ENCODE measurements at places on chromosomes 5 and 9. TPM values are rescaled to one million over a fixed set of nuclear protein-coding genes. Genes with fewer than 3 reads are reported as not detected.

DNA sequence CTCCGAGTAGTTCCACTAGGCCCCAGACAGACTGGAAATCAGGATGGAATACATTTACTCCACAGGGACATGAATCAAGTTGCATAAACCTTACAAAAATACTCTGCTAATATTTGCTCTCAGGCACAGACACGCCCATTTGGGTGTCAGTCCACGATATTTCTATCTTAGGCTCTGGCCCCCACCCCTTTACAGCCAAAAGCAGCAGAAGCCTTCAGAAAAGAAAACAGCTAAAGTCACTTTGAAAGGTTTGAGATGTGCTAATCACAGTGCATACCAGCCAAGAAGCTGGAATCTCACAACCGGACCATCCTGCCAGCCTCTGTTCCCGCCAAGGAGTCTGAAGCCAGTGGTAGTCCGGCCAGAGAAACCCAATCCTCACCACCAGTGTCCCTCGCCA, 22.6 kb downstream of the PTPN3 start:
- H3K27ac ChIP-seq: peak overlapping the region; percentile 80
- no peaks in the 10 kb centered on the region for H3K36me3 ChIP-seq
- no peak for DNase-seq

GRCh38 chr5:132064738-132065331, 4.4 kb downstream of the IL3 start:
- H3K36me3 ChIP-seq: no peaks in the 10 kb centered on the region
- H3K4me1 ChIP-seq: no peaks in the 10 kb centered on the region
- H3K27me3 ChIP-seq: no peaks in the 10 kb centered on the region
- H3K4me3 ChIP-seq: no peak overlapping the region
- no peak overlapping the region for H3K27ac ChIP-seq
- peak; percentile 87 for DNase-seq

- H3K4me3 ChIP-seq: no peak overlapping the region
- DNase-seq: no peak
- no peaks in the 10 kb centered on the region for H3K4me1 ChIP-seq
- no peak overlapping the region for H3K27ac ChIP-seq
- no peaks in the 10 kb centered on the region for H3K27me3 ChIP-seq
- no peaks in the 10 kb centered on the region for H3K36me3 ChIP-seq
Observed at GRCh38 chr9:105975886-105976645, 281.7 kb downstream of the TMEM38B start.

DNA sequence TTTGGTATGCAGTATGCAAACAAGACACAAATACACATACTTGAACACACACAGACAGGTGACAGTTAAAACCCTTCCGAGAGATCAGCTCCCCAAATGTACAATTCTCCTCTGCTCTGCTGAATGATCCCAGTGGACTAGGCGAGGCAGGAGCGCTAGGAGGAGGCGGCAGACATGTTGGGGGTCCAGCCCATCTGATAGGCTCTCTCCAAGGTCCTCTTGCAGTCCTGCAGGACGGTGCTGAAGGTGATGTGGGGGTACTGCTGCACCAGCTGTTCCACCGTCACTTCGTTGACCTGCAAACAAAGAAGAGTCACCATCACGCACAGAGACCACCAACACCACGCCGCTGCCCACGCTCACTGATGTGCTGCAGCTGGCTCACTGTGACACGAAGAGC, 190.8 kb upstream of the EFNA5 start:
- H3K36me3 ChIP-seq: no peaks in the 10 kb centered on the region
- H3K4me3 ChIP-seq: no peak overlapping the region

DNA sequence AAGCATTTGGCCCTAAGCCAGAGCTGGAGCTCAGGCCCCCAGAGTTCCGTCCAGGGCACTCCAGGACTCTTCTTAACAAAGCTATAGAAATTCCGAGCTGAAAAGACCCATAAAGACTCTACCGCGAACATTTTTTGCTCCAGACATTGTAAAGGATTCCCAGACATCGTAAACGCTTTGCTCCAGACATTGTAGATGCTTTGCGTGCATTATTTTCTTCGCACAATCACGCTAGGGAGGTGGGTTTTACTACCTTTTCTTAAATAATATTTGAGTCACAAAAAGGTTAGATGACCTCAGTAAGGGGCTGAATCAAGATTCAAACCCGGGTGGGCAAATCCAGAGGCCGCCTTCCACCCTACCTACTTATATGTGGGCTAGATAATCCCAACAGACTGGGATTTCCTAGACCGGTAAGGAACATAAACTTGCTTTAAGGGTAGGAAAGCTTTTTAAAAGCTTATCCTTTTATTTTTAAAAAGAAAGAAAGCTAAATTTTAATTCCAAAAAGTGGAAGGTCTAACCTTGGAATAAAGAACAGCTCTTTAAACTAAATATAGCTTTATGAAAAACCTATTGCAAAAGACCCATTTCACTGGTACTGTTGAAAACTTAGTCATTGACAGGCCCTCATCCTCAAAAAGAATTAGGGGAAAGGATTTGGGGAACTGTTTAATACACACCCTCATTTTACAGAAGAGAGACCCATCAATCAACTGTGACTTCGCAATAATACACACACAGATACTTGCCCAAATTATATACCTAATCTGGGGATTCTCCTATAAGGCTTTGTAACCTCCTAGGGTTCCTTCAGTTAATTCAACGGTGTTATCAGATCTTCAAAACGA, 822 bp upstream of the TNIP1 start:
- H3K4me1 ChIP-seq: peaks cover 50% of the 10 kb centered on the region
- peak overlapping the region; percentile 93 for H3K27ac ChIP-seq
- peaks cover 3% of the 10 kb centered on the region for H3K36me3 ChIP-seq
- no peaks in the 10 kb centered on the region for H3K27me3 ChIP-seq
- DNase-seq: no peak

DNA sequence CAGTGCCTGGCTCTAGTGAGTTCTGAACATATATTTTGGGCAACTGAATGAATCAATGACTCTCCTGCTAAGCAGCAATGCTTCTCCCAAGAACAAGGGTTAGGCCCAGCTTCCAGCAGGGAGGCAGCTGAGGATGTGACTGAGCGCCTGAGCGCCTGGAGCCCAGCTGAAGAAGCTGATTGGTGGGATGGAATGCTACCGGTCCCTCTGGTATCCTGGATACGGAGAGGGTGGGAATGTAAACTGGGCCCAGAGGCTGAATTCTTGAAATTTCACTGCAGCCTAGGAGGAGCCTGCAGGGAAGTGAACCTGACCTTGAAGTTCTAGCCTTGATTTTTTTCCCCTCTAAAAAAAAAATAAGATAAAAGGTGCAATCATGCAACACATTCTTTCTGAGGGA, 43.2 kb downstream of the WWC1 start:
- no peaks in the 10 kb centered on the region for H3K36me3 ChIP-seq
- DNase-seq: no peak
- no peak overlapping the region for H3K27ac ChIP-seq
- H3K27me3 ChIP-seq: no peaks in the 10 kb centered on the region
- no peaks in the 10 kb centered on the region for H3K4me1 ChIP-seq

- no peak overlapping the region for H3K27ac ChIP-seq
- no peaks in the 10 kb centered on the region for H3K27me3 ChIP-seq
- no peak for DNase-seq
- no peaks in the 10 kb centered on the region for H3K36me3 ChIP-seq
Observed at GRCh38 chr9:4139196-4139595, 160.7 kb downstream of the GLIS3 start.

DNA sequence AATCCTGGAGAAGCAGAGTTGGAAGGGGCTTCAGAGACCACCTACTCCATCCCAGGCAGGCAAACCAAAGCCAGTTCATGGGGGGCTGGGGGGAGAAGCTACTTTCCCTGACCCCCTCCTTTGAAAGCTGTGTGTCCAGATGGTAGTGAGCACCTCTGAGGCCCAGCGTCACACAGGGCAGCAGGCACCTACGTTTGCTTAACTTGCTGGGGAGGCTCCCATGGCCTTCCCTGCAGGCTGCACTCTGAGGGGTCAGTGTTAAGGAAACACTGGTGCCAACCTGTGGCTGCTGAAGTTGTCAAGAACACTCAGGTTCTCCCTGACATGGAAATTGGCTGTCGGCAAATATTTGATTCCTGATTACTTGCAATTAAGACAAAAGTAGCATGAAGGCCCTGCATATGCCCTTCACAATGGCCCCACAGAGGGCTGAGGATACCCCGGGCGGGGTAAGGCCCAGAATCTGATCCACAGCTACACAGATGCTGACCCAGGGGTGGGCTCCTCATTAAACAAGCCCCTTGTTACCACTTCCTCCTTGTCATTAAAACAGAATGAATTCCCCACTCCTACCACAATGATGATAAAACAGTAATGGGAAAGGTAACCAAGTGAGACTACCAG, 208.5 kb downstream of the FSTL4 start:
- H3K27ac ChIP-seq: no peak overlapping the region
- H3K4me1 ChIP-seq: no peaks in the 10 kb centered on the region
- DNase-seq: peak; percentile 14
- H3K27me3 ChIP-seq: no peaks in the 10 kb centered on the region

DNA sequence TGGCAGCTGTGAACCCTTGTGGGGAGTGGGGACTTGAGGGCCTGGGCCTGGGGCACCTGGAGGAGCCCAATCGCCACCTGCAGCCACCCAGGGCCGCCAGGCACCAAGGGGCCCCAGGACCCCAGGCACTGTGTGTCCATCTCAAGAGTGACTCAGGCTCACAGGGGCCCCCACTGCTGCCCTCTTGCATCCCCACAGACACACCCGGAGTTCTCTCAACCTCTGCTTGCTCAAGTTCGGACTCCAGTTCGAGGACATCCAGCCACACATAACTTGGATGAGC, 51.9 kb downstream of the MRPL36 start:
- no peak overlapping the region for H3K4me3 ChIP-seq
- DNase-seq: no peak
- no peak overlapping the region for H3K27ac ChIP-seq
- H3K27me3 ChIP-seq: peaks cover 3% of the 10 kb centered on the region
- no peaks in the 10 kb centered on the region for H3K4me1 ChIP-seq

GRCh38 chr9:80995759-80996158, 693.6 kb downstream of the TLE1 start:
- H3K36me3 ChIP-seq: no peaks in the 10 kb centered on the region
- no peaks in the 10 kb centered on the region for H3K27me3 ChIP-seq
- H3K4me3 ChIP-seq: no peak overlapping the region
- no peak overlapping the region for H3K27ac ChIP-seq

GRCh38 chr9:2962471-2963172, 118.7 kb upstream of the PUM3 start:
- H3K27ac ChIP-seq: no peak overlapping the region
- DNase-seq: no peak
- no peak overlapping the region for H3K4me3 ChIP-seq
- H3K4me1 ChIP-seq: no peaks in the 10 kb centered on the region

DNA sequence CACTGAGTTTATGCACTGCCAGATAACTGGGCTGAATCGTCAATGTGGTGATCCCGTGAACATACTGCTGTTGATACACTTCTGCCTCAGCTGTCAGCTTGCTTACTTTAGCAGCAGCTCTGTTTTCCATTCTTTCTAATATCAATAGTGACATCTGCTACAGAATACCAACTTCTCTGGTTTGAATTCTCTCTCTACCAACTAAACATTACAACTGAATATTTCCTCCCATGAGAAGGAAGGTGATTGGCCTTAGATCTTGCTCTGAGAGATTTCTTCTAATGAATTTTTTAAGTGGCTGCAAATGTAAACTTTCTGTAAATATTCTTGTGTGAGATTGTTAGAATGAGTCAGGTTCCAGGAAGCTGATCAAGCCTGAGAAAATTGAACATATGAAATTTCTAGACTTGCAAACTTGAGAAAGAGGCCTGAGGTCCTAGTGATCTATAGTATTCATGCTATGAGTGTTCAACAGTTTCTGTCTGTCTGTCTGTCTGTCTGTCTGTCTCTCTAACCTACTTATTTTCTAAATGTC, 205.5 kb upstream of the CDKN2B start:
- no peaks in the 10 kb centered on the region for H3K36me3 ChIP-seq
- no peaks in the 10 kb centered on the region for H3K4me1 ChIP-seq
- DNase-seq: no peak
- no peak overlapping the region for H3K4me3 ChIP-seq

- no peaks in the 10 kb centered on the region for H3K4me1 ChIP-seq
- no peak overlapping the region for H3K27ac ChIP-seq
- no peak for DNase-seq
- H3K36me3 ChIP-seq: no peaks in the 10 kb centered on the region
- no peaks in the 10 kb centered on the region for H3K27me3 ChIP-seq
Observed at GRCh38 chr5:25090854-25091253, 446.1 kb upstream of the CDH10 start.

DNA sequence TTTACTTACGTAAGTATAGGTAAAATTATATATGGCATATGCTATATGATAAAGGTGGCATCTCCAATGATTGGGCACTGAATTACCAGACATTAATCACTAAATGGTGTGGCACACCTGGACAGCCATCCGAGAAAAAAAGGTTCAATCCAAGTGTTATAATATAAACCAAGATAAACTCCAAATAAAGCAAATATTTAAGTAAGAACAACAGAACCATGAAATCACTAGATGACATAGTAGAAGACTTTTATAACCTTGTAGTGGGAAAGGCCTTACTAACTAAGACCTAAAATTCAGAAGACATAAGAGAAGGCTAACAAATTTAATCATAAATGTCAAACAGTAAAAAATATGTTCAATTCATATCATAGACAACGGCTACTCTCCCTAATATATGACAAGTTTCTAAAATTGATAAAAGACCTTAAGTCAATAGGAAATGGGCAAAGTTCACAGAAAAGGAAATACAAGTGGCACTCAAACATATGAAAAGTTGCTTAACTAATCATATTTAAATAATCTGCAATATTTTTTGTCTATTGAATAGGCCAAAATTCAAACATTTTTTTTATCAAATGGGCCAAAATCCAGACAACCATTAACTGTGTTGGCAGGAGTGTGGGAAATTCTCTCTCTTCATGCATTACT, 55.1 kb downstream of the ELOVL7 start:
- H3K4me3 ChIP-seq: no peak overlapping the region
- H3K27ac ChIP-seq: no peak overlapping the region
- no peaks in the 10 kb centered on the region for H3K36me3 ChIP-seq
- H3K27me3 ChIP-seq: no peaks in the 10 kb centered on the region
- H3K4me1 ChIP-seq: no peaks in the 10 kb centered on the region

- H3K4me1 ChIP-seq: peaks cover 4% of the 10 kb centered on the region
- no peak for DNase-seq
- H3K27ac ChIP-seq: no peak overlapping the region
- no peak overlapping the region for H3K4me3 ChIP-seq
- H3K27me3 ChIP-seq: no peaks in the 10 kb centered on the region
- H3K36me3 ChIP-seq: no peaks in the 10 kb centered on the region
Observed at GRCh38 chr5:159969966-159970365, 39.0 kb upstream of the TTC1 start.

GRCh38 chr9:100066539-100066938, 32.3 kb downstream of the ERP44 start:
- H3K27me3 ChIP-seq: no peaks in the 10 kb centered on the region
- H3K27ac ChIP-seq: no peak overlapping the region
- DNase-seq: no peak
- no peaks in the 10 kb centered on the region for H3K36me3 ChIP-seq
- H3K4me3 ChIP-seq: no peak overlapping the region

RNF44 gene
- 3.9 TPM for total RNA-seq

OR1Q1 gene
- total RNA-seq: not detected

NEK6 gene
- total RNA-seq: 48.5 TPM

NEURL1B gene
- 10.0 TPM for total RNA-seq

NFIB gene
- 3.2 TPM for total RNA-seq

MCC gene
- total RNA-seq: 20.0 TPM

MZB1 gene
- total RNA-seq: 1.8 TPM

SPATA31A3 gene
- not detected for total RNA-seq

PRRX2 gene
- 0.08 TPM for total RNA-seq

FOCAD gene
- 16.8 TPM for total RNA-seq

HINT1 gene
- total RNA-seq: 265 TPM

MED22 gene
- total RNA-seq: 9.5 TPM

JAKMIP2 gene
- total RNA-seq: 0.23 TPM

STC2 gene
- not detected for total RNA-seq

HBEGF gene
- 1.0 TPM for total RNA-seq
